ENCODE measurements at places on chromosomes 6 and 20. TPM values are rescaled to one million over a fixed set of nuclear protein-coding genes. Genes with fewer than 3 reads are reported as not detected.

GRCh38 chr20:18533978-18534644 lies 26.4 kb downstream of the SEC23B start:
- DNase-seq = no peak

- peak; percentile 69 for DNase-seq
These were observed 18.1 kb downstream of the TUBB2B start for GRCh38 chr6:3209114-3210023.

- no peak for DNase-seq
These were observed 446.8 kb downstream of the PTPRT start for GRCh38 chr20:42742926-42743325.

- DNase-seq = no peak
These were observed 263.0 kb downstream of the FOXC1 start for GRCh38 chr6:1872649-1873131.

The COL9A1 gene
- 7.9 TPM for polyA plus RNA-seq

DNA sequence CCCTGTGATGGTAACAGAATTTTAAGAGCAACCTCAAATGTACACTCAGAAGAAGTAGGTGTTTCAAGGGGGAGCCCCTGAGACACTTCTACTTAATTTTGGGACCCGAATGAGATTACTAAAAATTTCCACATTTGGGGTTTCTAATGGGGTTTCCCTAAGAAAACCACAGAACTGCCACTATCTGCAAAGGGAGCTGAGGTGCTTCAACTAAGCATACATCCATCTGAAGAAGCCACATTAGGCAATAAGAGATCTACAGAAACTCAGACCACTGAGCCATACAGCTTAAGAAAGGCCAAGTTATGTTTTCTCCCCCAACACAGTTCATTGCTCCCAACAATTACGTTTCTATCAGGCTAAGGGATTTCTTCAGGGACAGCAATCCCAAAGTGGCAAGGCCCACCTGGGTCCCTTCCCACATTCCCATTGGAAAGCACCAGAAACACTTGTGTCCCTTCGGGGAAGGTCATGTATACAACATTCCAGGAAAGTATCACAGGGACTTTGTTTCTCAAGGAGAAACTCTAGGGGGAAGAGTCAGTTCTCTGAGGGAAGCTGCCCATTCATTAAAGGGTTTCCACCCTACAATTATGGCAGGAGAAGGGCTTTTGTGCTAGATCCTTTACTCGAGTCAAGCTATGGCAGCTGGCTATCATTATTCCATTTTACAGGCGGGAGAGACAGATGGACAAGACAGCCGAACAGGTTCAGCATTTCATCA lies 5.0 kb downstream of the BCL2L1 start:
- no peak for DNase-seq

DNA sequence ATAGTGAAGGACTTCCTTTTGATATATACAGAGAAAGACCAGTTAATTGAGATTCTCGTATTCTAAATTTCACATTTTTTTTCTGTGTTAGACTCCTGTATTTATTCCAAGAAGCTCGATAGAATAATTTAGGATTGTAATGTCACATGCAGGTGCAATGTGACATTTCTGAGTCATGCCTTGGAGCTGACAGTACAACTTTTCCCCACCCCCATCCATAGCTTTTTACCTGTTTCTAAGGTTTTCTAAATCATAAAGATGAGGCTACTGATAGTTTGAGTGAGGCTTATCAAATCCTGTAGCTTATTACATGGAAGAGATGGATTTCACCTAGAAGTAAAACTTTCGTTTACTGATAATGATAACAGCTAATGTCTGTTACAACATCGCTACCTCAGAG lies 37.6 kb downstream of the FLRT3 start:
- no peak for DNase-seq

- DNase-seq = no peak
These were observed 81.0 kb downstream of the EDN1 start for GRCh38 chr6:12371151-12371550.

The HSPA1L gene
- polyA plus RNA-seq = 0.78 TPM

- no peak for DNase-seq
These were observed 408.2 kb upstream of the FKBP1C start for GRCh38 chr6:62803094-62803493.

DNA sequence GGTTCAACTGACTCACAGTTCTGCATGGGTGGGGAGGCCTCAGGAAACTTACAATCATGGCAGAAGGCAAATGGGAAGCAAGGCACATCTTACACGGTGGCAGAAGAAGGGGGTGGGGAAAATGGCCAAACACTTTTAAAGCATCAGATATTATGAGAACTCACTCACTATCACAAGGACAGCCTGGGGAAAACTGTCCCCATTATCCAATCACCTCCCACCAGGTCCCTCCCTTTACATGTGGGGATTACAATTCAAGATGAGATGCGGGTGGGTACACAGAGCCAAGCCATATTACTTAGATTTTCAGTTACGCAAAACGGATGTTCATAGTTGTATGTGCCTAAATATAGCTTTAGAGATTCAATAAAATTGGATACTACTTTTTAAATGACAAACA lies 25.6 kb downstream of the CYP39A1 start:
- DNase-seq = no peak

The PDE7B gene
- polyA plus RNA-seq = not detected

The DNAAF9 gene
- 2.7 TPM for polyA plus RNA-seq

DNA sequence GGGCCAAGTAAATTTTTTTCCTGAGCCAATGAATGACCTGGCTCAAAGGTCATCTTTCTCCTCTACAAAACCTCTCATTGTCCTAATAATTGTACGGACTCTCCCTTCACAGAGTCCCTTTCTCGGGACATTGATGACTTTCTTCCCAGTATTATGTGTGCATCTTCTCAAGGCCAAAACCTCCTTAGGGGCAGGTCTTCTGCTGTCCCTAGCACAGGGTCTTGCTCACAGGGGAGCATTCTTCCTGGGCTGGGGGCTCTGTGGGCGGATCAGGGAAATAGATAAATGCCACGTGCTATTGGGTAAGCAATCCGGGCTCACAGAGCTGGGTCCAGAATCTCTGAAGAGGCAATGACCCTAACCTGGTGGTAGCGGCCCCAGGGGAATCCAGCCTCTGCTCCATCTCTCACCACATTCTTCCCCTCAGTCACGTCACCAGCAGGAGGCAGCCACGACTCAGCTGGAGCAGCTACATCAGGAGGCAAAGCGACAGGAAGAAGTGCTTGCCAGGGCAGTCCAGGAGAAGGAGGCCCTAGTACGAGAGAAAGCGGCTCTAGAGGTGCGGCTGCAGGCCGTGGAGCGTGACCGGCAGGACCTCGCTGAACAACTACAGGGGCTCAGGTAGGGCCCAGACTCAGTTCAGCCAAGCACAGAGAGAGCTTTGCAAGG lies 23.5 kb downstream of the CEP250 start:
- DNase-seq = no peak

- no peak for DNase-seq
These were observed 60.1 kb upstream of the ZNF184 start for GRCh38 chr6:27532820-27533538.

- no peak for DNase-seq
These were observed 38.7 kb downstream of the TRDN start for GRCh38 chr6:123598011-123598410.

DNA sequence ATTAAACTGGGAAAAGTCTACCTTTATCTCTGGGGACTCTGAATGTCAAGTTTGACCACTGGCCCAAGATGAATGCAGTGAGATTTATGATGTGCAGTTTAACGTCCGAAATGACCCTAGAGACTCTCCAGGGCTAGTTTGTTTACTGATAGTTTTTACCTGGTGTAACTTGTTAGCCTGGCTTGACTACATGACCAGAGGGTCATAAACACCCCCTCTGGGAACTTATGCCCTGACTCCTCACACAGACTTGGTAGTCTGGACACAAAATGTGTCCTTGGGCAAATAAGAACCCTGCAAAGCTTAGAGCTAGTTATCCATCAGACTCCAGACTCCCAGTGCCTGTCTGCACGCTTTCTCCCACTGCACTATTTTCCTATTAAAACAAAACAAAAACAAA lies 606.5 kb downstream of the HACE1 start:
- DNase-seq = no peak

The EFCAB8 gene
- polyA plus RNA-seq = 0.06 TPM
